ENCODE measurements at places on chromosomes 5 and 9.

DNA sequence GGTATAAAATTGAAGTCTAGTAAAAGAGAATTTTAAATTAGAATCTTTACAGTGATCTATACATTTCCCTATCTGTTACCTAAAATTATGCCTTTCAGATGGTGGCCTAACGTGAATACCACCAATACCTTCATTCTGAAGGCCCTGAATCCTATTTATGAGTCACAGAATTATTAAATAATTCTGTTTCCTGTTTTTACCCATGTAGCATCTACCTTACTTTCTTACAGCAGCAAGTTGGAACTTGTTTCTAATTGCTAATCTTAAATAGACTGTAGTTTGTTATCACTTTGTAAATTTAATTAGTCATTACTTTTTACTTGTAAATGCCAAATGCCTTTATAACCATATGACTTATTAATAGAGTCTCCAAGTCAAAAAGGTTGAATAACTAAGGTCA lies 135.0 kb downstream of the PDE4D start:
- no peak for DNase-seq

- DNase-seq: no peak
Measured at GRCh38 chr5:103117471-103117991, 2.4 kb downstream of the GIN1 start.

- no peak for DNase-seq
Measured at GRCh38 chr9:85658716-85659115, 83.0 kb downstream of the AGTPBP1 start.

- DNase-seq: no peak
Measured at GRCh38 chr5:96433066-96433447, at the start of gene PCSK1. Gene PCSK1, minus strand, starts transcription at chr5:96433248. Its CDS starts 206 bp downstream, at chr5:96433042.

- DNase-seq: peak; percentile 15
Measured at GRCh38 chr5:132294728-132295504, 722 bp downstream of the SLC22A4 start.

GRCh38 chr5:6279607-6280006 lies 98.7 kb downstream of the MED10 start:
- DNase-seq: no peak

DNA sequence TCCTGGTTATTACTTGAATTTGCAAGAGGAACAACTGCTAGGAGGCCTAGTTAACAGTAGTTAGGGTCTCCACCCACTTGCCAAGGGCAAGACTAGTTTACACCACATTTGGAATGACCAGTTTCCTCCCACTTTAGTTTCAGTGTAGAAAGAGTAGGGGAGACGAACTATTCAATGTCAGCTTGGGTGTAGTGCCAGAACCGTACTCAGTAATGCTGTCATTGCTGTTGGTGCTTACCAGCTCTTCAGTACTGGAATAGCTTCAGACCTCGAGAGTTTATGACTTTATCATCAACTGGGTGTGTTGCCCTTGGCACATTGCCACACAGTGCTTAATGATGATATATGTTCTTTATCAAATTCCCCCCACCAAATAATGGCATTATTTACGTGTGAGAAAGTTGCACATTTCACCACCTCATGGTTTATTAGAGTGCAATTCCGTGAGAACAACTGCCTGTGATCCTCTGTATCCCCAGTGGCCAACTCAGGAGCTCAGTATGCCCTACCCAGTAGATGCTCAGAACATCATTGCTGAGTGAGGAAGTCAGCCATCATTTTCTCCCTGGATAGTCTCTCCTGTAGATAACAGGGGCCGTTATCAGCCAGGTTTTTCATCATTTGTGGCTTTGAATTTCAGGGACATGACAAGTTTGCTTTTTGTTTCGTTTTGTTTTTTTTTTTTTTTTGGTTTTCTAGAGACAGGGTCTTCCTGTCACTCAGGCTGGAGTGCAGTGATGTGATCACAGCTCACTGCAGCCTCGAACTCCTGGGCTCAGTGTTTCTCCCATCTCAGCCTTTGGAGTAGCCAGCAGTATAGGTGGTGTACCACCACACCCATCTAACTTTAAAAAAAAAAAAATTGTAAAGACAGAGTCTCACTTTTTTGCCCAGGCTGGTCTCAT lies 67.3 kb downstream of the DOCK8 start:
- DNase-seq: no peak
